Kidney tubule cell (primary cell): ENCODE measurements at places on chromosomes 12 and 14.

GRCh38 chr14:82447586-82447985, 913.9 kb upstream of the SEL1L start:
- DNase-seq = no peak

DNA sequence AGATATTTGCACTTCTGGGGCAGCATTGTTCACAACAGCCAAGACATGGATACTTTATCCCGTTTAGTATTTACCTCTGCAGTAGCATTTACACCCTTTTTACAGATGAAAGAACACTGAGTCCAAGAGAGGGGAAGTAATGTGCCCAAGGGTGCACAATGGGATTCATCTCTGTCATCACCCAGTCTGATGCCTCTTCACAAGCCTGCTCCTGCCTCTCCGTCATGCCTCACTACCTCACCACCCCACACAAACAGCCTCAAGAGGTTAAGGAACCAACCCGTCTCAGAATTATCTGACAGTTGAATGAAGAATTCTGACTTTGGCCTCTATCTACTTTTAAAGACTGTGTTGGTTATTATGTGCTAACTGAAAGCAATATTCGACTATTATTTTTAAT, 368.4 kb downstream of the ATP23 start:
- peak; percentile 91 for DNase-seq

GRCh38 chr14:63299351-63300110, 19.2 kb downstream of the GPHB5 start:
- DNase-seq = no peak

- DNase-seq = no peak
These were observed 51.6 kb downstream of the EFCAB11 start for GRCh38 chr14:89902881-89903280.

DNA sequence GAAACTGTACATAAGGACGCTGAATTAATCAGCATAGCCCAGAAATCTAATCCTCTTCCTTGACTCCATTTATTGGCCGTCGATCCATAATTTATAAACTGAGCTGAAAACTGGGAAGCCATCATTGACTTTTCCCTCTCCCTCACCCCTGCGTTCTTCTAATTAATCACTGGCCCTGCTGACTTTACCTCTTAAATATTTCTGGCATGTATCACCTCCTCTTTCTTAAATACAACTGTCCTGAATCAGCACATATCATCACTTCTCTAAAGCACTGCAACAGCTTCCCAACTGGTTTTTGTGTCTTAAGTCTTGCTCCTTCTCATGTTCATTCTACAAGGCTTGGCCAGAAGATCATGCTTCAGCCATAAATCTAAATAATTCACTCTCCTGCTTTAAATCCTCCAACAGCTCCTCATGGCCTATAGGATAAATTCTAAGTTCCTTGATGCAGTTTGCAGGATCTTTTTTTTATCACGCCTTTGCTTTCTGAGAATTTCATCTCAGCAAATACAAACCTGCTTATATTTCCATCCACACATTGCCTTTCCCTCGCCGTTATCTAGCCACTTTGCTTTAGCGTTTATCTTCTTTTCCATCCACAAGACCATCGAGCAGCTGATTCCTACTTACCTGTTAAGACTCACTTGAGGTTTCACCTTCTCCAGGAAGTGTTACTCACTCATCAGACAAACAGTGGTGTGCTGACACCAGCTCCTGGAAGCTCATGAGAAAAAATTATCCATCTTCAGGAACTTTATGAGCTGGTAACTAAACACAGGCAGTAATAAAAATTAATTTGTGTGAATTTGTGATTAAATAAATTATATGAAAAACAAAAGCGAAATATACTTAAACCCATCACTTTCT, 295.6 kb upstream of the FLRT2 start:
- peak; percentile 74 for DNase-seq

GRCh38 chr12:8816448-8817050, 5.9 kb upstream of the A2ML1 start:
- no peak for DNase-seq

DNA sequence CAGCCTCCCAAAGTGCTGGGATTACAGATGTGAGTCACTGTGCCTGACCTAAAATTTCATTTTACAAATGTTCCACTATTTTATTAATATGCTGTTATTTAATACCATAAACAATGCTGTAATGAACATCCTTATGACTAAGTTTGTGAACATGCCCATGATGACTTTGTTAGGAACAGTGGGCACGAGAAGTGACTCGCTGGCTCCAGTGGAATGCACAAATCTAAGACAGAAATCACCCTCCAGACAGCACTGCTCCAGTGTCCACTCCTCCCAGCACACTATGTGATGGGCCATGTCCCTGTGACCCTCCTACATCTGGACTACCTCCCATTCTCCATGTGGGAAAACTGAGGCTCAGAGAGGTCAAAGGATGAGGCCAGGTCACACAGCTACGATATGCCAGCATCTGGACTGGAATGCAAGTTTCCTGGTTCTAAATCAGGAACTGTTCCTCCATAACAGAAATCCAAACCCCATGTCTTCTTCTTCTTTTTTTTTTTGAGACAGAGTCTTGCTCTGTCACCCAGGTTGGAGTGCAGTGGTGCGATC, 57.9 kb downstream of the GPR68 start:
- DNase-seq = peak; percentile 43

DNA sequence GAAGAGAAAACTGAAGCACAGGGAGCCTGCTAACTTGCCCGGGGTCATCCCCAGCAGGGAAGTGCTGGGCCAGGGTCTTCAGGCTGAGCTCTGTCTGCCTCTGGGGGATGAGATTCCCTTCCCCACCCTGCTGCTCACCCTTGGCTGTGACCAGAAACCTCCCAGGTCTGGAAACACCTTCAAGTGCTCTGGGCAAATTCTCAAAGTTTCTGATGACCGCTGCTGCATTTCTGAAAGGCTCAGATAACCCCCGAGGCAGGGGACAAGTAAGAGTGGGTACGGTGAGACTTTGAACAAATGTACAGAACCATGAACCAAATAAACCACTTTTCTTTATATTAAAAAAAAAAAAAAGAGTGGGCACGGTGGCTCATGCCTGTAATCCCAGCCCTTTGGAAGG, 41.3 kb downstream of the LTBP2 start:
- no peak for DNase-seq

- DNase-seq = peak; percentile 44
These were observed 190.4 kb upstream of the FAR2 start for GRCh38 chr12:28958553-28959195.

DNA sequence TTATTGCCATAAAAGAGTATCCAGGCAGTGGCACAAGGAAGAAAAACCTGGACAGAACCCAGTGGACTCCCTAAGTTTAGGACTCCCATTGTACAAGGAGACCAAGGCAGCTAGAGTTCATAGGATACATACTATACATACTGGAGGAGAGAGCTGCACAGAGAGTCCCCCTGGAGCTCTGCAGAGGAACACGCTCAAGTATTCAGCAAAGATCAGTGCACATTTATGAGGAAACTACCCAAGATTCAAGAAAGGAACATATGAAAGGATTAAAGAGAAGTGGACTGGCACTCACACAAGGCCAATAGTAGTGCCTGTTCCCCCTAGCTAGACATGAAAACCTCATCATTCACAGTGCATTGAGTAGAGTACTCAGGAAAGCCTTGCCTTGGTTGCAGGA, 43.0 kb upstream of the CHPT1 start:
- DNase-seq = no peak

- peak; percentile 88 for DNase-seq
These were observed 191.4 kb downstream of the CACNA1C start for GRCh38 chr12:2244013-2244861.

GRCh38 chr14:104086210-104086660, 735 bp downstream of the ASPG start:
- DNase-seq = no peak

- peak; percentile 23 for DNase-seq
These were observed 1.1 kb downstream of the HDAC7 start for GRCh38 chr12:47818467-47819137.

- DNase-seq = peak; percentile 24
These were observed 30.3 kb downstream of the HMGA2 start for GRCh38 chr12:65854629-65855028.

DNA sequence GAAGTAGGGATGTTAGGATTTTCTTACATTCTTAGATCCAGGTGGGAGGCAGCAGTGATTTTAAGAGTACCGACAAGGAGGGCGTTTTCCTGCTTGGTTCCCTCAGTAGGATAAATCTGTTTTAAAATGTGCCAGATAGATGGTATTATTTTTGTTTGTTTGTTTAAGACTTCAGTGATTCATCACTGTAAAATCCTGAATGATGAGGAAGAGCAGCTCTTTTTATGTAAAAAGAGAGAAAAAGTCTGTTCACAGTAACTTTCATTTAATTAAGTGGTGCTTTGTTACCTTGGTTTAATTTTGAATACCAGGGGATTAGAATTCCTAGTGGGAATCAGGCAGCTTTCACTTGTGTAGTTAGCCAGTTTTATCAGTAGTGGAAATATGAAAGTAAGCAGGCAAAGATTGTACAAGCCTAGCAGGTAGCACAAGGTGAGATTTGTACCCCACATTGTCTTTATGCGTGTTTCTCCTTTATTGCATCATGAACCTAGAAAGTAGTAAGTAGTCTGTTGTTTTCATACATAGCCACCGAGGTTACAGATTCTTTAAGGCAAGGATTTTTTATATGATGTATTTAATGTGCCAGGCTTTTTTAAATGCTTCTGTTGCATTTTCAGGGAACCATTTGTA, 349.6 kb downstream of the CCDC91 start:
- no peak for DNase-seq

GRCh38 chr12:29281371-29282005, 99.5 kb downstream of the ERGIC2 start:
- DNase-seq = no peak

- peak; percentile 94 for DNase-seq
These were observed 251.4 kb upstream of the ATP2B1 start for GRCh38 chr12:89960011-89960507.

DNA sequence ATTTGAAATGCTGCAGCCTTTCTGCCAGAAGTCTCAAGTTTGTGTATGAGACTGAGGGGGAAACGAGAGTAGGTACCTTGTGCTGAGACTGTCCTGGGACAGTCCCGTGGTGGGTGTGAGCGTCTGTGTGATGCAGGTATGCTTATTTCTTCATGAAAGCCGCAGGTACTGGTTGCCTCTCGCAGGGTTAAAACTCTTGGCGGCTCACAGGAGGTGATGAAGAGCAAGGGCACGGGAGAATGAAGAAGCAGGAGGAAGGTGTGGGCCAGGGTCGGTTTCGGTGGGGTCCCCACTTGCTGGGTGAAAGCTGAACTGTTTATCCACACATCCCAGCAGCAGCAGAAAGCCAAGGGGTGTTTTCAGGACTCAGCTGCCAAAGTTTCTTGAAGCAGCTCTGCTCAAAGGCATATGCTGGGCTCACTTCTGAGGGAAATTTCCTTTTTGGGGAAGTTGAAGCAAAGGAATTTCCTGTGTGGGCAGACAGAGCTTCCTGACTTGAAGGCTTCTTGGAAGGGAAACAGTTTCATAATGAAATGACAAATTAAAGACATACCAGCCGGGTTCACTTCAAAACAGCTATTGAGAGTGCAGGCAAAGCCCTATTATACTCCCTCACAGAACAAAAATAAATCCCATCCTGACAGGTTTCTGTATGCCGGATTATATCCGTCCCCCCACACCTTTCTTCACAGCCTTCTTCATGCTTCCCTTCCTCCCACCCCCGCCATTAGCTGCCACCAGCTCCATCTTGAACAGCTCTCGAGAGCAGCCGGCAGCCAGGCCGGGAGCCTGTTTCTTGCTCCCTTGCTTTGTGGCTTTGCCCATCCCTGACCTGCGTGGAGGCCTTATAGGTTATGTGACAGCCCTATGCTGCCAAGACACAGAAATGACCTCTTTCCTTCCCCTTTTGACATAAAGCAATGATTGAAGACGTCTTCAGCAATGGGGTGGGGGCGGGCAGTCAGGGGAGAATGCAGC, 116.6 kb downstream of the ETV6 start:
- no peak for DNase-seq

DNA sequence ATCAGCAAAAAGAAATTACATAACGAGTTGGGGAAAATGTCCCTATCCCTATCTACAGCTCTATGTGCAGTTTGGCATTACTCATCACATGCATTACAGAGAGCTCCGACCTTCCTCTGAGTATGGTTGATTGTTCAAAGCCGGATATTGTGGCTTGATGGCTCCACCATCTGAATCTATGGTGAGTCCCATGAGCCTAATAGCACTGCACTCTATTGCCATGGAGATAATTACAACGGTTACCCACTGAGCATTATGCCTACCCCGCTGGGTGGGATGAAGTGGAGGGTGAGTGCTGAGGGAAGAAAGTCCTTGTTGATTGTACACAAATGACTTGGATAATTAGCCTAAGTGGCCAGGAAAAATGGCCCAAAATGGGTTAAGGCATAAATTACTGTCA, 800.5 kb downstream of the NRXN3 start:
- DNase-seq = no peak

- no peak for DNase-seq
These were observed 6.7 kb upstream of the FITM1 start for GRCh38 chr14:24123424-24124417.

DNA sequence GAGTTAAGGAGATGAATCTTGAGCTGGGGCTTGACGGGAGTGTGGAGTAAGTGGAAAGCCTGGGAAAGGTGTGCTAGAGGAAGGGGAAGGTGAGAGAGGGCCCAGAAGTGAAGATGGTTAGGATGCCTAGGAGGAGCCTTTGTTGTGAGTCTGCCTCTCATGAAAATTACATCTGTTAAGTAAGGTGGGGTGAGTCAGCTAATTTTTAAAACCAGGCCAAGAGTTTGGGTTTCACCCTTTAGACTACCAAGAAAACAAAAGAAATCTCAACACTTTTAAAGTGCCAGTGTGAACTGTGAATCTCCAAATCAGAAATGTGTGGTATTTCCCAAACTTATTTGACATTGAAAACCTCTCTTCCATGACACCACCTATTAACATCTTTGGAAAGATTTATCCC, 185.2 kb downstream of the CRADD start:
- no peak for DNase-seq

GRCh38 chr14:36556811-36557433, 25.5 kb downstream of the NKX2-8 start:
- DNase-seq = peak; percentile 19

GRCh38 chr14:39265806-39266524, 32.2 kb downstream of the MIA2 start:
- DNase-seq = peak; percentile 46

GRCh38 chr12:95790917-95791849, 619 bp upstream of the NTN4 start:
- DNase-seq = peak; percentile 41

GRCh38 chr14:98949481-98950135, 322.4 kb downstream of the BCL11B start:
- DNase-seq = no peak

DNA sequence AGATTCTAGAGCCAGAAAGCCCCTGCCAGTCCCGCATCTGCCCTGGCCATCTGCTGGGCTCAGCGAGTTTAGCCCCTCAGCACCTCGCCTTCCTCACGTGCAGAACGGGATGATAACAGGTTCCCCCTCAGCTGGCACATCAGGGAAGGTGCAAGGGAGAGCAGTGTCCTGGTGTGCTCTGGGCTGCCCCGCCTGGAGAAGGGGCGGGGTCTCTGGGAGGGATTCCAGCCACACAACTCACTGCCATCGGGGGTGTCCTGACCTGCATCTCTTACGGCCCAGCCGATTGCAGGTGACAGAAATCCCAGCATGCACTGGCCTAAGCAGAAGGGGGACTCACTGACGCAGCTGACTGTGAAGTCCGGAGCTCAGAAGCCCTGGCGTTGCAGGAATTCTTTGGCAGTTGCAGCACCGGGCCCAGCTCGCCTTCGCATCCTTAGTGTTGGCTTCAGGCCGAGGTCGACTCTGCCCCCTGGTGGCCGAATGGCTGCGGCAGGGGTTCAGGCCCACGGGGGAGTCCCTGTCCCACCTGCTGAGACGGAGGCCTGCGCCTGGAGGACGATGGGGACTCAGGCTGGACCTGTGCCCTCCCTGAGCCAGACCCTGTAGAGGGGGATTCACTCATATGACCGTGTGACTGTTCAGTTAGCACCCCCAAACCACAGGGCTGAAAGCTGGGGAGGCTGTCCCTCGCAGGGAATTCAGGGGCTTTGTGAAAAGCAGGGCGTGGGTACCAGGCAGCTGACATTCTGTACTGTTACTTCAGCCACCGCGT, 178.6 kb downstream of the ADGRD1 start:
- peak; percentile 72 for DNase-seq
